Left kidney (tissue), 8 donors: ENCODE measurements at places on chromosomes 13 and 19. TPM values are rescaled to one million over a fixed set of nuclear protein-coding genes. Genes with fewer than 3 reads are reported as not detected.

The DMKN gene
- polyA plus RNA-seq = 92.0 TPM

The SERPINE3 gene
- polyA plus RNA-seq = 0.95 TPM

The GCDH gene
- polyA plus RNA-seq = 31.1 TPM

The ELSPBP1 gene
- 0.25 TPM for polyA plus RNA-seq

The PEG3 gene
- polyA plus RNA-seq = 122 TPM

The ZNF350 gene
- polyA plus RNA-seq = 22.2 TPM

The NXNL1 gene
- polyA plus RNA-seq = 0.35 TPM

The GSX1 gene
- not detected for polyA plus RNA-seq

The MRPS31 gene
- polyA plus RNA-seq = 60.0 TPM

The COMMD6 gene
- polyA plus RNA-seq = 218 TPM

The ZNF154 gene
- 42.4 TPM for polyA plus RNA-seq

The MBD3L3 gene
- not detected for polyA plus RNA-seq

The PTH2 gene
- polyA plus RNA-seq = not detected

The PRKD2 gene
- polyA plus RNA-seq = 39.6 TPM

The TEX30 gene
- 33.9 TPM for polyA plus RNA-seq

The CDC42EP5 gene
- 13.0 TPM for polyA plus RNA-seq

The FCGBP gene
- 5.8 TPM for polyA plus RNA-seq

The SLITRK1 gene
- 0.18 TPM for polyA plus RNA-seq

The ZNF793 gene
- 38.0 TPM for polyA plus RNA-seq

The NANOS3 gene
- 1.2 TPM for polyA plus RNA-seq

The ATP4A gene
- polyA plus RNA-seq = not detected

The SIGLEC8 gene
- 0.07 TPM for polyA plus RNA-seq

The CKM gene
- polyA plus RNA-seq = 0.38 TPM

The ZNF419 gene
- polyA plus RNA-seq = 26.3 TPM

The APOC4 gene
- polyA plus RNA-seq = not detected

The SIGLEC11 gene
- 4.1 TPM for polyA plus RNA-seq
